ENCODE measurements at places on chromosomes 3 and 15.

DNA sequence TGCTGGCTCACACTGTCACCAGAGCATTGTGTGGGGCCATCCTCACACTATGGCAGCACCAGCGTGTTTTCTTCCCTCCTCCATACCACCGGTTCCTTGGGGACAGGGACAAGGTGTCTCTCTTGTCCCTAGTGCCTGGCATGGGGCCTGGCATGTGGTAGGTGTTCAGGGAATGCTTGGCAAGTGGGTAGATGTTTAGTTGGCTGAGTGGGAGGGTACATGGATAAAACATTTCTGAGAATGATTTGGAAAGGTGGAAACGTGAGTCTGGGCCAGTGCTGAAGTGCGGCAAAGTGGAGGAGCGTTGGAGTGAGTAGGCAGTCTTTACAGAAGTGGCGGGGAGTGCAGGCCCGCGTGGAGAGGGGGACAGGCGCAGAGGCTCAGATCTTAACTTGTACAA lies 15.0 kb downstream of the SNAPC5 start:
- no peak for DNase-seq

- DNase-seq, result no peak
Observed at GRCh38 chr3:4765212-4765611, 214.0 kb upstream of the BHLHE40 start.

- DNase-seq, result no peak
Observed at GRCh38 chr3:13838421-13838820, 41.5 kb downstream of the WNT7A start.

- DNase-seq, result no peak
Observed at GRCh38 chr3:78724859-78725258, 1042.9 kb downstream of the ROBO1 start.

GRCh38 chr15:95284492-95284891 lies 1046.0 kb upstream of the NR2F2 start:
- DNase-seq, result no peak

GRCh38 chr15:100900795-100901169 lies 18.4 kb upstream of the LRRK1 start:
- no peak for DNase-seq

GRCh38 chr3:136106101-136106500 lies 90.0 kb downstream of the MSL2 start:
- no peak for DNase-seq

GRCh38 chr3:191378142-191378812 lies 48.0 kb upstream of the UTS2B start:
- DNase-seq, result no peak

DNA sequence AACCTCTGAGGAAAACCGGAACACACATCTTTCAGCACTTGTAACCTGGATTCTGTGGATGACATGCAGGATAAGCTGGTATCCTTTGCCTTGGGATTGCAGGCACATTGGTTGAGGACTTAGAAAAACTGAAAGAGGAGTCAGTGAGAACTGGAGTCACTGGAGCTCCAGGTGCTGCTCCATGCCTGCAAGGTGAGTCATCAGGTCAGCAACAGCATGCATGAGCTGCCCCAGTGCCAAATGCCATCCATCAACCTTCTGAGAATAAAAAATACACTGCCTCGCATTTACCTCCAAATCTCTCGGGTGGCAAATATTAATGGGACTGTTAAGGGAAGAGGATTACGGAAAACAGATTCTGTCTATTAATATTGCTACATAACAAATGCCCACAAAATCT lies 729.1 kb downstream of the NTRK3 start:
- DNase-seq, result no peak

DNA sequence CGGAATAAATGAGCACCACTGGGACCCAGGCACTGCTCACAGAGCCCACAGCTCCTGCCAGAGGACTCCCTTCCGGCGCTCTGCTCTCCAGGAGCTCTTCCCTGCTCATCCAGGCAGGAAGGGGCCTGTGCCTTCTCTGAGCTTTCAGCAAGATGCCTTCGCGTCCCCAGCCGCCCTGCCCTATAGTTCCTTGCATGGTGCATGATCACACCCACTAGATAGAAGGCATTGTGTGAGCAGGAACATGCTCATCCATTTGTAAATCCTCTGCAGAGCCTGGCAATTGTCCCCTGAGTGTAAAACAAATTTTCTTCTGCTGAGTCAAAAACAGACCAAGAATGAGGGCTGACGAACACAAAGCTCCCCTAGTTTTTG lies 181.6 kb downstream of the MEGF11 start:
- no peak for DNase-seq

DNA sequence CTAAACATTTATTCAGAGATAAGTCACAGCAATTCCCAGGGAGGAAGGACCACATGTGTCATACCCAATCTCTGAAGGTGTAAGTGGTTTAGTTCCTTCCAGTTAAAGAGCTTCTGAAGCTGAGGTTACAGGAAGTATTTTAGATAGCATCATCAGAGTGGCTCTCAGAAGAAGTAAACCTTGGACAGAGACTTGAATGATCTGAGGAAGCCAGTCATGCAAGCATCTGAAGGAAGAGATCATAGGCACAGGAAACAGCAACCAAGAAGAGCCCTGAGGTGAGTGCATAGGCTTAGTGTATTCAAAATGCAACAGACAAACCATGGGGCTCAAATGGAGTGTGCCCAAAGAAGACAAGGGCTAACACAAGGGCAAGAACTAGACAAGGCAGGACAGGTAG lies 210.3 kb downstream of the ULK4 start:
- DNase-seq, result no peak

- DNase-seq, result no peak
Observed at GRCh38 chr3:130490241-130490640, 26.7 kb upstream of the COL6A6 start.

GRCh38 chr15:56906766-56907165 lies 11.7 kb upstream of the TCF12 start:
- DNase-seq, result no peak

GRCh38 chr3:52471371-52472238 lies 16.2 kb downstream of the NISCH start:
- peak; percentile 41 for DNase-seq

- DNase-seq, result no peak
Observed at GRCh38 chr15:63250312-63250965, 27.0 kb upstream of the APH1B start.

DNA sequence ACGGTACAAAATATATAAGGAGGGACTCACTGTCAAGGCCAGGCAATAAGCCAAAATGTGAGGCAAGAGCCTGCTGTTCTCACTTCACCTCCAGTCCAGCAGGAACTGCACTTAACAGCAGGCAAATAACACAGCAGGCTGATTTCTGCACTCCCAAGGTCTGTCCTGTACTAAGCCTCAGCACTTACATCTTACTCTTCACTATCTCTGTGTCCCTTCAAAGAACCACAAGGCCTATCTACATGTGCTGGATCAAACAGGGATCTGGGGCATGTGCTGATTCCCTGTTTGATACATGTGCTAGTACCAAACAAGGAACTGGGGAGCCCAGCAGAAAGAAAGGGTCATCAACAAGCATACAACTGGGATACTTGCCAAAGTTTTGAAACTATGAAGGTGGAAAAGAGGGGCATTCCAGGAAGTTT lies 22.2 kb downstream of the UACA start:
- DNase-seq, result no peak

GRCh38 chr3:159786489-159787177 lies 202.0 kb upstream of the IL12A start:
- DNase-seq, result no peak

DNA sequence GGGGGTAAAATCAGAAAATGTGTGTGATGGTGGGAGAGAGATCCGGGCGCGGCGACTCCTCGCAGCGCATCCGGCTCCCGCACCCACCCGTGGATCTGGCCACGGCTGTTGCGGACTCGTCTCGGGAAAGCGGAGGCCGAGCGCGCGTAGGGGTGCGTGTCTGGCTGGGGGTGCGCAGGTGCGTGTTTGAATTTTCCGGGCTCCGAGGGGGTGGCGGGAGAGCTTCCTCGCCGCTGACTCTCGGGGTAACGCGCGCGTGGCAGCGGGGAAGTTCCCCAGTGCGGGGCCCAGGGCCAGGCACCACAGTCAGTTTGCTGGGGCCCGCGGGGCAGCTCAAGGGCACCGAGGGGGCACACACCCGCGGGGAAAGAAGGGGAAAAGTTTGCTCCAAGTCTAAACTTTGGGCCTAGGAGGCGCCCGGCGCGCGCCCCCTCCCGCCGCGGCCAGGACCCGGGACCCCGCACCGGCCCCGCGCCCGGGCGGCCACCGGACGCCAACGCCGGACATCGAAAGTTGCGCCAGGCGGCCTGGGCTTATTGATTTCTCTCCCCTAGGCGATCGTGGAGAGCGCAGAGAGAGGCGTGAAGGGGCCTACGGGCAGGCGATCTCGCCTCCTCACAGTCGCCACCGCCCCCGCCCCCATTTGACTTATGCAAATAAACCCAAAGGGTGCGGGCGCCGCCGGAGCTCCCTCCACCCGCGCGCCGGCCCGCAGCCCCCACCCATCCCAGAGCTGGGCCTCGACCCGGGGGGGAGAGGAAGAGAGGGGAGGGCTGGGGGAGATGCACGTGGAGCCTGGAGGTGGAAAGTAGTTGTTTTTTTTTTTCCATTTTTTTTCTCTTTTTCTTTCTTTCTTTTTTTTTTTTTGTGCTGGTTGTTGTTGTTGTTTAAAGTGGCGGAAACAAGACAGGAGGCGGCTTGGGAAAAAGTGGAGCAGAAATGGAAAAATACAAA lies 639 bp downstream of the FOXP1 start:
- peak; percentile 85 for DNase-seq

GRCh38 chr3:114452937-114453336 lies 159.1 kb downstream of the TIGIT start:
- DNase-seq, result no peak

- DNase-seq, result no peak
Observed at GRCh38 chr3:48709051-48709461, 8.0 kb downstream of the IP6K2 start.

DNA sequence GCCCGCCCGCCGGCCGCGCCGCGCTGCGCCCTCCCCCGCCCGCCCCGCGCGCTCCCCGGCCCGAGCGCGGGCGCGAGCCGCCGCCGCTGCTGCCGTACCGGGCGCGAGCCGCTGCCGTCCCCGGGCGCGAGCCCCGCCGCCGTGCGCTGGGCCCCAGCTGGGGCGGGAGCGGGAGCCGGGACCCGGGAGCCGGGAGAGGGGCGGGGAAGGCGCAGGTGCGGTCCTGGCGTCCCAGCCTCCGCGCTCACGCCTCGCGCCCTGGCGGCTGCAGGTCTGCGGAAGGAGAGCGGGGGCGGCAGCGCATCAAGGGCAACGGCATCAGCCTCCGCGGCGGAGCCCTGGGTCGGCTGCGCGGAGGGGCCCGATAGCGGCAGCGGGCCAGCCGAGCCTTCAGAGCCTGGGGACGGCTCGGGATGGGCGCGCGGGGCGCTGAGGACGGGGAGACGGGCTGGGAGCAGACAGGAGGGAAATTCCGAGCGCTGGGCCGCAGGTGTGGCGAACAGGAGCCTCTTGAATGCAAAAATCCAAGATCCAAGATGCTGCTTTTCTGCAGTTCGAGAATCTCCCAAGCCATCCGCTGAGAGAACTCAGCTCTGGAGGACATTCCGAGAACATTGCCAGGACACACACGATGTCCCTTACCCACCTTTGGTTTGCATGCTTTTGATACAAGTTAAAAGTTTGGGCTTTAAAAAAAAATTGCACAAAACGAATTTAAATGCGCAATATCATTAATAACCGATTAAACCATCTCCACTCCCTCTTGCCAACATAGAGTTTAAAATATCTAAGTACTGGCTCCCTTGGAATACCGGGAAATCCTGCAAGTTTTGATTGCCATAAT lies 251.1 kb downstream of the TJP1 start:
- peak; percentile 9 for DNase-seq

- DNase-seq, result no peak
Observed at GRCh38 chr15:64895285-64896065, 16.2 kb upstream of the ANKDD1A start.

- no peak for DNase-seq
Observed at GRCh38 chr3:56115698-56116097, 352.6 kb downstream of the ERC2 start.

GRCh38 chr3:31288224-31288623 lies 244.5 kb upstream of the STT3B start:
- no peak for DNase-seq

- DNase-seq, result no peak
Observed at GRCh38 chr3:71254281-71255057, 329.1 kb downstream of the FOXP1 start.

DNA sequence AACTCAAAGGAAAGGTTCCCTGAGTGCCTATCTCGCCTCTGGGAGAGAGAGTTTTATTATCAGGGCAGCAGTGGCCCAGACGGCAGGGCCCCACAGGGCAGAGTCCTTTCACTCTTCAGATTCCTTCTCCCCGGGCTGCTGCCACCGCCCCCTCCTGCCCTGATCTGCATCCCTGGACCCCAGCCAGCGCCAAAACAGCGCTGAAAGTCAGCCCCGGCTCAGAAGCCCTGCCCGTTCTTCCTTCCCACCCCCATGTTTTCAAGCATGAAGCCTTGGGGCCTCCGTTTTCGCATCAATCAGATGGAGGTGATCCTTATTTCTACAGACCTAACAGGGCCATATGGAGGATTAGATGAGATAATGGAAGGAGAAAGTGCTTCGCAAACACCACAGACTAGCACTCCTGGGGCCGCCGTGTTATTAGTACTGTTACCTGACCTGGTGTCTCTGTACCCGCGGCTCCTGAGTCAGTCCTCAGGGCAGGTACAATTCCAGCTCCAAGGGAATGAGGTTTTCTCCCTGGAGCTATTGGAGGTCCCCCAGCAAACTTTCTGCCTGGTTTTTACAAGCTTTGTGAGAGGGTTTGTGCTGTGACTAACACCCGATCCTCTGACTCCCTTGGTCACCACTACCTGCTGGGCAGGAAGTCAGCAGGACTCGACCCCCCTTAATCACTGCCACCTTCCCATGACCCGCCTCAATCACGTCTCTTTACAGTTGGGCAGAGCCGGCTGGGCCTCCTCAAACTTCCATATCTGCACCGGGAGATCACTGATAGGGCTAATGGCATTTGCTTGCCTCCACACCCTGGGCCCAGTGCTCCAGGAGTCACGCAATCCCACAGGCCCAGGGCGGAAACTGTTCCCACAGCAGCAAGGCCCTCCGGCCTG lies 39.5 kb upstream of the TSEN2 start:
- no peak for DNase-seq

- no peak for DNase-seq
Observed at GRCh38 chr3:12451960-12452359, 32.3 kb upstream of the TSEN2 start.

DNA sequence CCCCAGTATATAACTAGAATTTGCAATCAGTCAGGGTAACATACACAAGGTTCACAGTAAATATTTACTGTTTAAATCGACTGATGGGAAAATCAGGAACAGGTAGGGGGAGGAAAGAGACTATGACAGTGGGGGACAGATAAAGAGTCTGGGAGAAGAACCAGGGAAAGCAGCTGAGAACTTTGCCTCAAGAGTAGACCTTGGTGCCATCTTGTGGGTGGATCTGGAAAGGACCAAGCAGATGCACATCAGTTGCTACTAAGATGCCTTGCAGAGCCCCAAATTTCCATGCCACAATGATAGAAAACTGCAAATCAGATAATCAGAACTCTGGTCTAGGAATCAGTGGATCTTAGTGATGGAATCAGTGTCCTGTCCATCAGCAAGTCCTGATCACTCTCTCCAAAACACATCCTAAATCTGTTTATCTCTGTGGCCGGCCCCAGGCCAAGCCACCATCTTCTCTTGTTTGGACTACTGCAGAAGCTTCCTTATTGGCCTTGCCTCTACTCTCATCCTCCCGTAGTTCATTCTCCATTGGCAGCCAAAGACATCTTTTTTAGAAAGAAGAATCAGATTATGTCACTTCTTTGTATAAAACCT lies 62.7 kb downstream of the PDE8A start:
- DNase-seq, result peak; percentile 29
